ENCODE measurements at places on chromosomes 11 and 22. TPM values are rescaled to one million over a fixed set of nuclear protein-coding genes. Genes with fewer than 3 reads are reported as not detected.

Gene ANKK1
- total RNA-seq: 0.08 TPM

Gene CARNS1
- total RNA-seq: 1.0 TPM

DNA sequence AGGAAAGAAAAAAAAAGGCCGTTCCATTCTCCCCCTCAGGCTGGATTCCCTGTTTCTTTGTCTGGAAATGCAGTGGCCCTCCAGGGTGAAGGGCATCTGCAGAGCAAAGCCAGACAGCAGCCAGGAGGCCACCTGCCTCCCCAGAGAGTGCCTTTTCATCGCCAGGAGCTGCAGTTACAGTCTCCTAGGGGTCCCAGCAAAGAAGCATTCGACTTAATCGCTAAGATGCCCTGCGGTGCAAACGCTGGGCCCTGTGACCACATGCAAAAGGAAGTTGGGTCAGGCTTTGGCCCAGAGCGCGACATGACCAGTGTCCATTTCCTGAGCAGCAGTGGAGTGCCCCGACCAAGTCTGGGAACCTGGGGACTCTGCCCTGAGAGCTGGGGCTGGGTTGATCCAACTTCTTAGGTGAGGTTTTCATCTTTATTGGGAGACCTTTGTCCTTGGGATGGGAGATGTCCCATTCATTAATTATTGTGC lies 304.6 kb downstream of the OPCML start:
- no peak for DNase-seq

DNA sequence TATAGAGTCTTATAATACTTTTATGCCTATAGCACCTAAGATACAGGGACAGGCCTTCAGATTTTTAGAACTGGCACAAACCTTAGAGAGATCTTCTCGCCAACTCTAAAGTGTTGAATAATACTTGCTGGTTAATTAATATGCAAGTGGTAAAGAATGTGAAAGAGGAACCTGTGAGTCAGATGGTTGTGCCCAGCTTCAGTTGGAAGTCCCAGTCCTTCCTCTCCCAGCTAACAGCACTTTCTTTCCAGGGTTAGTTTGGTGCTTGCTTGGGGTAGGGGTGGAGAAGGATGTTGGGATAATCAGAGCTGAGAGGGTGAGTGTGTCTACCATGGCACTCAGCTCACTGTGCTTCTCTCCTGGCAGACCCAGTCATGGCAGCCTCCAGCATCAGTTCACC lies 4.9 kb upstream of the TMEM132A start:
- DNase-seq: no peak

DNA sequence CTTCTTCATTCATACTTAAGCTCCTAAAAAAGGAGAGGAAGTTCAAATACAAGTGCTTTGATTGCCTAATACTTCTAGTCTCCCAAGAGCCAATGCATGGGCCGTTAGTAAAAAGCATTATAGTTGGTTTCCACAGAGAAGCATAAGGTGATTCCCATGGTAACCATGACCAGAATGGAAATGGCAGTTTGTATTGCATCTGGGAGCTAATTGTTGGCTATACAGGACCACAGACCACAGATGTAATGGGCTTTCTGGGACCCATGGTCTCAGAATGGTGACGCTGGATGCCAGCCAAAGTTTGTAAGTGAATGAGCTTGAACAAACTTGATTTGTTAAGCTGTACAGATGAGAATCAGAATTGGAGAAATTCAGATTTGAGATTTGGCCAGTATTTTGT lies 333.9 kb upstream of the C11orf87 start:
- DNase-seq: no peak
